ENCODE measurements at places on chromosomes 16 and 17.

GRCh38 chr17:8087075-8087951 is at the start of gene ALOX12B:
ALOX12B (minus strand) TSS chr17:8087716; CDS start chr17:8087442, 274 bp downstream.
- DNase-seq = no peak

- no peak for DNase-seq
These were observed 34.6 kb downstream of the LGALS9 start for GRCh38 chr17:27665549-27665948.

- DNase-seq = no peak
These were observed 14.7 kb upstream of the USP31 start for GRCh38 chr16:23163921-23164320.

DNA sequence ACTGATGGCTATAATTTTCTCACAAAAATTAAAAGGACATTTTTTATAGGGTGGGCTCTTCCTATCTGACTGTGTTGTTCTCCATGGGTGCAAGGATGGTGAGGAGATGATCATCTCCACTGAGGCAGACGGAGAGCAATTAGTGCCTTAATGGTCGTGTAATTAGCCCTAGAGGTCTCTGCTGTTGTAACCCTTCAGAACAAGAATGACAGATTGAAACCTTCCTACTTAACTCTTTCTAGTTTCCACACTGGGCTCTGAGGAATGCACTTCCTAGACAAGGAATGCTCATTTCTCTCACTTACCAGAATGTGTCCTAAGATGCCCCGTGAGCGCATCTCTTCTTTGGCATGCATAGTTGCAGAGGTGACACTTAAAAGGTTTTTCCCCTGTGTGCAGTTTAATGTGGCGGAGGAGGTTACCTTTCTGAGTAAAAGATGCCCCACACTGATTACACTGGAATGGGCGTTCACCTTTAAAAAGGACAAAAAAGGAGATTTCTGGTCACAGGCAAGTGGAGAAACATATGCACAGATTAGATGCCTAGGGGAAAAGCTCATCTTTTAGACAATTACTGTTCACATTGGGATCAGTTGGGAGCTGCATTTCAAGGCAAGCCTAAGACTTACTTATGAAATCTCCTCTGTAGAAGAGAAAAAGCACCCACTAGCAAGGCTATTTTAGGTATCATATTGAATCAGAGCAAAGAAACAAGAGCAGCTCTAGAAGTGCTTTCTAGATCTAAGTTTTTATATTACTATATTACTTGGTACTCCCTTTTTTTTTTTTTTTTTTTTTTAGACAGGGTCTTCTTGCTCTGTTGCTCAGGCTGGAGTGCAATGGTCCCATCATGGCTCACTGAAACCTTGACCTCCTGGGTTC is 53.6 kb downstream of the GRB7 start:
- DNase-seq = peak; percentile 44

DNA sequence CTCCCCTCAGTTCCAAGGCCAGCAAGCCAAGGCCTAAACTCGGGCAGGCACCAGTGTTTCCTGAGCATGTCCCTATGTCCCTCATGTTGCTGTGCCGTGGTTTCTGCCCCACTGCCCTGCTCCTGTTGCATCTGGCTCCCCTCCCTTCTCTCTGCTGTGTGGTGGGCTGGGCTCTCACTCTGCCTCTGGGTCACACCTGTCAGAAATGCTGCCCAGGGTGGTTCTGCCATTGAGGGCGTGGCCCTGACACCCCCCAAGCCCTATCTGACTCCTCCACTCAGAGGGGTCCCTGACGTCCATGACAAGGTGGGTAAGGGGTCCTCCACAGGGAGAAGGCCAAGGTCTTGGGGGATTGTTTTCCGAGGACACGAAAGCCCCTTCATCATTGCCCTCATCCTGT is 9.2 kb upstream of the ITGA3 start:
- no peak for DNase-seq

DNA sequence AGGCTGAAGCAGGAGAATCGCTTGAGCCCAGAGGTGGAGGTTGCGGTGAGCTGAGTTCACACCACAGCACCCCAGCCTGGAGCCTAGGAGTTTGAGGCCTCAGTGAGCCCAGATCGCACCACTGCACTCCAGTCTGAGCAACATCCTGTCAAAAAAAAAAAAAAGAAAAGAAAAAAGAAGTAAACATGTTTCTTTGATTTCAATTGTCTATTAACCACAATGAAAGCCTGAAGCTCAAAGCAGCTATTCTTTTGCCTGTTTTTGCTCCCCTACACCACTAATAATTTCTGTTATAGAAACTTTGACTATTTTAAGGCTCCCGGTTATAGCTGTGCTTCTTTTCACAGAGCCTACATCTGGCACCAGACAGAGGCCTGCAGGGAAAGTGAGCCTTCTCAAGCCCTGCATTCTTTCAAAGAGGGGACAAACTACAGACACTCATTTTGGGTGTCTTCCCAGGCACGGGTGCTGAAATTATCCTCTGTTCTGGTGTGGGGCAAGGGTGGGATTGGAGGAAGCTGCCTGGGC is 14.2 kb upstream of the SLC52A1 start:
- peak; percentile 50 for DNase-seq

- no peak for DNase-seq
These were observed 219.5 kb downstream of the NTN1 start for GRCh38 chr17:9240659-9241370.

- no peak for DNase-seq
These were observed 937.7 kb upstream of the SOX9 start for GRCh38 chr17:71183066-71183660.

- no peak for DNase-seq
These were observed 70.3 kb upstream of the C17orf78 start for GRCh38 chr17:37305406-37305905.

DNA sequence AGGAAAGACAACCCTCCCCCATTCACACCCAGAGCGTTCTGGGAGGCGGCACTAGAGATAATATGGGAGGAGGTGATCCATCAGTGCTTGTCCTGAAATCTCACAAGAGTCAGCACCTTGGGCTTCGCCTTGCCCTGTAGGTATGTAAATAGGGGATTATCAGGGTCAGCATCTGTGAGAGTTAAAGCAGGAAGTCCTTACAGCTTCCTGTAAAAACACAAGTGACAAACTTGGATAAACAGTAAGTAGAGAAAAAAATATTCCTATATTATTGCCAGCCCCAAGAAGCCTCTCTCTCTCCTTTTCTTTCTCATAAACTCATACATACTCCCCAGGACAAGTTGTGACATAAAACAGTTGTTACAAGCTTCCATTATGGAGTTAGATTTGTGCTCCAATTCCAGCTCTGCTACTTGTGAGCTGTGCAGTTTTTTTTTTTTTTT is 187.7 kb downstream of the MAF start:
- DNase-seq = no peak

GRCh38 chr17:65807361-65807760 is 245.9 kb upstream of the AXIN2 start:
- no peak for DNase-seq

DNA sequence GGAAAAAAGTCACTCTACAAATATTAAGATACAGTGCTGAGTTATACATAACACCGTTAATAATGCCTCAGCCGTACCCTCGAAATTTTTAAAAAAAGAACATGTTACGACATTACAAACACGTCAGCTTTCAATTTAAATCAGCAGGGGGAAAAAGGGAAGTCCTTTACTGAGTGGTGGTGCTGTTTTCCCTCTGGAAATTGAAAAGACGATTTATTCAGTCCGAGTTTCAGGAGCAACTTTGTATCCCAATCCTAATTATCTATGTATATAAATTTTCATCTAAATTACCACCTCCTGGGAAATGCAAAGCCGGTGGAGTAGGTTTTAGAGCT is 1.3 kb downstream of the NETO2 start:
- no peak for DNase-seq

DNA sequence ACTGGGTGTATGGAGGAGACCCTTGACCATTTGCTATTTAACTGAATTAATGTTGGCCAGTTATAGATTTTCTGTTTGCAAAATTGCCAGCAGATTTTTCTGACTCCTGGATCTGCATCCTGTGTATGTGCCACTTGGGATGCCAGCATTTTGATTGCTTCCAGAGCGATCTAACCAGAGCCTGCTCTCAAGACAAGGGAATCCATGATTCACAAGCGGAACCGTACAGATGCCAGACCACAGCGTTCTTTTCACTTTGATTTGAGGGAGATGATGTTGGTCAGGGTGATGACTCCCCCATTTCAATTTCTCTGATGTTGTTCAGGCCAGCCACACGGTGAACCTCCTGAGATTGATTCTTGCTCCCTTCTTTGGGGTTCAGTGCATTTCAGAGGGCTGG is 228.7 kb downstream of the CDH13 start:
- DNase-seq = no peak

Data from stimulated activated CD4-positive, alpha-beta T cell treated with anti-CD3 and anti-CD28 coated beads, Interleukin-4, amount 100 ng/mL, for 4 hours (primary cell).